ENCODE measurements at places on chromosomes 11 and 22. TPM values are rescaled to one million over a fixed set of nuclear protein-coding genes. Genes with fewer than 3 reads are reported as not detected.

Gene SLC43A3
- total RNA-seq = 25.8 TPM

- DNase-seq = no peak
These were observed 192.6 kb upstream of the E2F8 start for GRCh38 chr11:19433367-19433766.

GRCh38 chr22:23161029-23161428, 15.8 kb downstream of the RAB36 start:
- no peak for DNase-seq

GRCh38 chr11:46388619-46389449, 2.7 kb downstream of the CHRM4 start:
- DNase-seq = no peak

Gene SERHL2
- 0.37 TPM for total RNA-seq

Gene BCL2L13
- total RNA-seq = 36.4 TPM

Gene OR5L2
- not detected for total RNA-seq

Gene TMEM121B
- total RNA-seq = 7.5 TPM

GRCh38 chr11:29628609-29629008, 388.2 kb downstream of the KCNA4 start:
- no peak for DNase-seq

Gene B4GAT1
- total RNA-seq = 36.3 TPM

DNA sequence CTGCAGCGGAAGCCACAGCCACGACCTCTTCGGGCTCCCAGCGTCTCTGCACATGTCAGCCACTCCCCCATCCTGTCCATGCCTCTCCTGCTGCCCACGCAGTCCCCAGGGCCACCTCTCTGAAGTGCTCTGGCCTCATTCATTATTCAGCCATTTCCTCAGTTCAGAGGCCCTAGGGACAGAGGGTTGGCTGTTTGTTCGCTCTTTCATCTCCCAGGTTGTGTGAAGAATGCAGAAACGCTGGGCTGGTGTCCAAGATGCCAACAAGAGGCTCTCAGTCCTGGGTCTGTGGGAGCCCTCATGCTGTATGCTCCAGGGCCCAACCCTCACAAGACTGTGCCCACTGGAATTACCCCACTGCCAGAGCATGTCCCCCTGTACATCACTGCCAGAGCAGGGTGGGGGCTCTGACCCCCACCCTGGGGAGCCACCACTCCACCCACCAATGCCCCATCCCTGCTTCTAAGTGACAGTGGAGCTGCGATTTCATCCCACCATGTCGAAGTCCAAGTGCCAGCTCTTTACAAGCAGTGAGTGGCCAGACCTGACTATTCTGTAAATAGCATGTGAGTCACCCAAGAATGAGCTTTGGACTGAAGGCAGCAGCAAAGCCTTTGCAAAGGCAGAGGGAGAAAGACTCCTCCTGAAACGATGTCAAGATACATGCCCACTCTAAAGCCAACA, 209.6 kb downstream of the BUD13 start:
- no peak for DNase-seq

Gene ZC3H12C
- total RNA-seq = 2.4 TPM

DNA sequence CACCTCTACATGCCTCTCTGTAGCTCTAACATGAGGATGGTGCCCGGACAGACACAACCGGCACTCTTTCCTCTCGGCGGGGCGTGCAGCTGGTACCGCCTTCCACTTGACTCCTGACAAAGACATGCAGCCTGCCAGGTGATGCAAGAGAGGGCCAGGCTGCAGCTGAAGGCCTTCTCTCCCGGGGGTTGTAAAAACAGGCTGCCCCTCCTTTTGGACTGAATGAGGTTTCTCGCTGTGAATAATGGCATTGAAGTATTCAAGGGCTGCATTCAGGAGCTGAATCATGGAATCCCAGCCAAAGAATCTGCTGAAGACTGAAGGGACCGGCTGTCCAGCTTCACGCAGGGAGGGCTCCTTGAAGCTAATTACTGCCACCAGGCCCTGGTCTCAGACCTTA, 110.9 kb downstream of the GALNT18 start:
- DNase-seq = no peak

GRCh38 chr11:45146072-45147016, at the start of gene PRDM11:
PRDM11 (plus strand) TSS chr11:45146639; CDS start chr11:45181767, 35,128 bp downstream.
- peak; percentile 34 for DNase-seq

Gene KDM4E
- total RNA-seq = not detected

Gene ANKK1
- 0.15 TPM for total RNA-seq

Gene APBB1
- 32.1 TPM for total RNA-seq

DNA sequence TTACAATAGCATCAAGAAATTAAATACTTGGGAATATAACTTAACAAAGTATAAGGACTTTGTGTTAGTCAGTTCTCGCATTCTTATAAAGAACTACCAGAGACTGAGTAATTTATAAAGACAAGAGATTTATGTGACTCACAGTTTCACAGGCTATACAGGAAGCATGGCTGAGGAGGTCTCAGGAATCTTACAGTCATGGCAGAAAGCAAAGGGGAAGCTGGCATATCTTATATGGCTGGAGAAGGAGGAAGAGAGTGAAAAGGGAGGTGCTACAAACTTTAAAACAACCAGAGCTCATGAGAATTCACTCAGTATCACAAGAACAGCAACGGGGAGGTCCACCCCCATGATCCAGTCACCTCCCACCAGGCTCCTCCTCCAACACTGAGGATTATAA, 32.0 kb upstream of the CCDC134 start:
- no peak for DNase-seq

Gene CBLIF
- not detected for total RNA-seq

- no peak for DNase-seq
These were observed 2370.9 kb upstream of the RAG2 start for GRCh38 chr11:38968951-38969350.

Gene GLB1L2
- 6.0 TPM for total RNA-seq

Gene OSBPL5
- total RNA-seq = 13.1 TPM

All from WTC11 (cell line).